ENCODE measurements at places on chromosomes 2 and 18. TPM values are rescaled to one million over a fixed set of nuclear protein-coding genes. Genes with fewer than 3 reads are reported as not detected.

GRCh38 chr2:142668420-142668819 is 209.0 kb upstream of the KYNU start:
- DNase-seq, result no peak

GRCh38 chr2:191622374-191623320 is 55.3 kb upstream of the NABP1 start:
- peak; percentile 31 for DNase-seq

DNA sequence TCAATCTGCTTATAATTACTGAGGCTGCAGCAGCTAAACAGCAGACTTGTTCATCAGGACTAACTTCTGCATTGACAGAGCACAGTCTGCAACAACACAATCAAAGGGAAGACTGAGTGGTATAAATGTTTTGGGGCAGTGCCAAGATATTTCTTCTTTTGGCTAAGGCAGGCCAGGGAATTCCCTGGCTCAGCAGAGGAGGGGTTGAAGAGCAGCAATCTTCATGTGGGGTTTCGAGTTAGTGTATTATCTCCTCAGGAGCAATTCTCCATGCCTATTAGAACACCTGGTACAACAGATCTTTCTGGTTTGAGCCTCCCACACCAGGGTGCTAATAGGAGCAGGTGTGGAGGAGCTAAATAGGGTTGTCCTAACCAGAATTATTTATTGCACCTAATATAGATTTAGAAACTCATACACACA is 103.0 kb upstream of the STK17B start:
- DNase-seq, result no peak

DNA sequence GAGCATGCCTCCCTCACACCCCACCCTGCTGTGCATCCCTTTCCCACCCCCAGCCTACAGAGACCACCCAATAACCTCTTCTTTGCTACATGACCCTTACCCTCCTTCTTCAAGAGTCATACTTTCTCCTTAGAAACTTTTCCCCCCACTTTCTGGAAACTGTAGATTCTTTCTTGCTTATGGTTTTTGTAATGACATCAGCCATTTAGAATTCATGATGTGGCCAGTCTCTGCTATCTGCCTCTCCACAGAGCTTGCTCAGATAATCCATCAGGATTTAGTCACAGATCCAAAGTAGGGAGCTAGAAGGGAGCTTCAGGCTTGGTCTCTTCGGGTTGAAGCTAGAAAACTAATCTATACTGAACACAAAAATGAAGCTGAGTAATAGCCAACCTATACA is 36.5 kb downstream of the GALM start:
- no peak for DNase-seq

ACTG2 gene
- total RNA-seq, result 0.72 TPM

LTBP1 gene
- total RNA-seq, result 158 TPM

- no peak for DNase-seq
These were observed 171.8 kb upstream of the KLF7 start for GRCh38 chr2:207337234-207338219.

GRP gene
- total RNA-seq, result not detected

DNA sequence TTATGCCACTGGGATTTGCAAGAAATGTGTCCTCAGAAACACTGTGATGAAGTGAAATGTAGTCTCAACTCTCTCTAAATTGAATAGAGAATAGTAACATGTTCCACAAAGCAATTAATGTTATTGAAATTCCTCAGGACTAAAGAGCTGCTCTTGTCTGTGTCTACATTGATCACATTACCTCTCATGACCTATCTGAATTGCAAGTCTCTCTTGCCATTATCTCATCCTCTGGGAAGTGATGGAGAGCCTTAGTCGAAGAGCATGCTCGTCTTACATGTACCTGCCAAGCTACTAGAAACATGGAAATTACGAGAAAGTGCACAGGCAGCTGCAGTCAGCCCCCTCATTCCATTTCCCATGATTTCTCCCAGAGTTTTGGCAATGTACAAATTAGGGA is 561.1 kb upstream of the ZNF804A start:
- DNase-seq, result no peak
